ENCODE measurements at places on chromosomes 2 and 18.

GRCh38 chr18:35167332-35167731, 73.5 kb upstream of the ZNF397 start:
- DNase-seq, result no peak

GRCh38 chr2:75375646-75376582, 176.6 kb upstream of the TACR1 start:
- DNase-seq, result no peak

- peak; percentile 54 for DNase-seq
Observed at GRCh38 chr2:105369777-105370690, 28.8 kb downstream of the FHL2 start.

DNA sequence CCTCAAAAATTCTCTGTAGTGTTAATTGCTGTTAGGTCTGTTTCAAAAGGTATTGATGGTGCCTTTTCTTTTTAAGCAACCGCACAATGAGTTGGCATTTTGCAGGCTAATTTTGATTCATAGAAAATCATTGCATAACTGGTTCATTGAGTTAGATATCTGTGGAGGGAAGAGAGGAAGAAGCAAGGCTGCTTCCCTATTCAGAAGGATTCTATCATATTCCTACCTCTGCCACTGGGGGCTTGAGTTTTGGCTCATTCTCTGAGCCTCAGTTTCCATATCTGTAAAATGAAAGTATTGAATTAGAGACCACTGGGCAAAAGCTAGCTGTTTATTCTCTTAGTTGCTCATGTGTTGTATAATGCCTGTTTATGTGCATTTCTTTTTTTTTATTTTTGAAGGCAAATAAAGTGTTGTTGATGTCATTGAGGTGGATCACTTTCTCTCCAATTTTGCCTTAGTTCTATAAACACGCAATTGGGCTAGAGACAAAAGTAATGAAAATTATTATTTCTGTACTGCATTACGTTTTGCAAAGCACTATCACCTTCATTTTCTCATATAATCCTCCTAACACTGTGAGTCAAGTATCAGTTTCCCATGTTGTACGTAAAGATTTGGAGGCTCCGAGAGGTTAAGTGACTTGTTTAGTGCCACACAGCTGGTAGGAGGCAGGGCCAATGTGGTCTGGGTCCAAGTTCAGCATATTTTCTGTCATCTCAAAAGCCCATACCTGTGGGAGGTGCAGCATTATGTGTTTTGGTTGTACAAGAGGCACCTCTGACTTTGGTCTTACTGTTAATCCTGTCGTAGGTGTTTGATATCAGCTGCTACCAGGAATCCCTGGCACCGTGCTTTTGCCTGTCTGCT, 5.9 kb downstream of the TRIB2 start:
- no peak for DNase-seq

DNA sequence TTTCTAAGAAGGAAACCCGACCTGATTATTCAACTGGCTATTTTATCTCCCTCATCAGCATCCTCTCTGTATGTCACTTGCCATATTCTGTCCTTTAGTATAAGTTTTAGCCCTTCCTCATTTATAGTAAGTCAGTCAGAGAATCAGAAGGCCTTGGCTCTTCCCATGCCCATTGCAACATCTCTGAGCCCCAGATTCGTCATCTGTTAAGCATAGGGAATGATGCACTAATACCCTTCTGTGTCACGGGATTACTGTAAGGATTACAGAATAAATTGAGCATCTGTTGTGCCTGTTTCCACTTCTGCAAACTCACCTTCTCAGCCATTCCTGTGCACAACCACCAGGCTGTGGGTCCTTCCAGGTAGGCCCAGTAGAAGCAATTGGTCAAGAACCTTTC, 258.1 kb upstream of the RAB12 start:
- no peak for DNase-seq

DNA sequence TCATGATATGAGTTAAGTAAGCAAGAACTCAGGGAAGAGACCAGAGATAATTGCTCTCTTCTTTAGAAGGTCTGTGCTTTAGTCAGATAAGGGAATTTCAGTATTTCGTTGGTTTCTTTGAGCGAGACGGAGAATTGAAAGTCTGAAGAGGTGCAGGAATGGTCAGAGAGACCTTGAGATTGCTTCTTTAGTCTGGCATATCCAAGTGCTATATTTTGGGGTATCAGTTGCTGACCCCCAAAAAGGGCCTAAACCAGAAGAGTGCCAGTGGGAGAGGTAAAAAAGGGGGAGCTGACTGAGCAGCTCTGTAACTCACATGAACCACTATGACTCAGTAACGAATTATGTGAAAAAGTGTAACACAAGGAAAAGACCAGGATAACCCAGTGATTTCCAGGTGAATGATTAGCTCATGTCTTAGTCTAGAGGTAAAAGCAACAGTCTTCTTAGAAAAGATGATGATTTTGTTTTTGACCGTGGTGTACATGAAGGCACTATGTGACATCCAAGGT, 932.9 kb downstream of the TDRD15 start:
- DNase-seq, result no peak

GRCh38 chr2:132496555-132496954, 80.0 kb downstream of the GPR39 start:
- DNase-seq, result no peak

DNA sequence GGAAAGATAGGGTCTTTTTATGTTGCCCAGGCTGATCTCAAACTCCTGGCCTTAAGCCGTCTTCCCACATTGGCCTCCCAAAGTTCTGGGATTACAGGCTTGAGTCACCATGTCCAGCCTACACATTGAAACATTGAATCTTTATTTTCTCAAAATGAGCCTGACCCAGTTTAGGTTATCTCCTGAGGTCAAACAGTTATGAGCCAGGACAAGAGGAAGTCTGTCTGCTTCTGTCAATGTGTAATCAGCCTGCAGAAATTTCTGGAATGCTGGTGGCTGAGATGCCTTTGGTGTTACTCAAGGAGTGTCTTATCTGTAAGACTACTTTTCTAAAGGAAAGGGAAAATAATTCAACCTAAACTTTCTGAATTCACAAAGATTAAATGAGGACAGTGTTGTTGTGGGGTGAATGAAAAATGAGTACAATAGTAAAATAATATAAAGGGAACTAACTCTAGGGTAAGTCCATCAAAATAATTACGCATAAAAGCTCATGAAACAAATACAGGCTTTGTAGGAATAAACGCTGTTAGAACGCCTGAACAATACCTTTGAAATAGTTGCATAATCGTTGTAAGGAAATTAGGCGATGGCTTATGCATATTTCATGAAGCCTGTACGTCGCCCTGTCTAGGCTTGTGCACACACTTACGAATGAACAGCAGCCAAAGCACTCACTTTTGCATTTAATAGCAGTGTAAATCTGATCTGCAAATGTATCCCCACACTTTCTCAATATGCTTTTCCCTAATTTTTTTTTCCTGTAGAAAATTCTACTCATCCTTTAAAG, 260.8 kb downstream of the RDH14 start:
- DNase-seq, result no peak

DNA sequence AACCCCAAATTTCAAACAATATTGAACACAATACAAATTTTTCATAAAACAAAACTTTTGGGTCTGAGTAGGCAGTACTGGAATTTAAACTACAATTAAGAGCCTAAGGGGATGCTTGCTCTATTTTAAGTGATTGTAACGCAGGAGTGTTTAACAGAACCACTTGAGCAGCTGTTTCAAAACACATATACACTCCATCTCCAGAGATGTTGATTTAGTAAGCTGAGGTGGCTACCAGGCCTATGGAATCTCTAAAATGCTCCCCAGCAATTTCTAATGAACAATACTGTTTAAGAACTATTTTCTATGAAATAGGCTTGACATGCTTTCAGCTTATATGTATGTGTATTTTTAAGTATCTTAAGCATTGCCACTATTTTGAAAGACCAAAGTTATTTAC, 58.5 kb downstream of the SP3 start:
- DNase-seq, result no peak

DNA sequence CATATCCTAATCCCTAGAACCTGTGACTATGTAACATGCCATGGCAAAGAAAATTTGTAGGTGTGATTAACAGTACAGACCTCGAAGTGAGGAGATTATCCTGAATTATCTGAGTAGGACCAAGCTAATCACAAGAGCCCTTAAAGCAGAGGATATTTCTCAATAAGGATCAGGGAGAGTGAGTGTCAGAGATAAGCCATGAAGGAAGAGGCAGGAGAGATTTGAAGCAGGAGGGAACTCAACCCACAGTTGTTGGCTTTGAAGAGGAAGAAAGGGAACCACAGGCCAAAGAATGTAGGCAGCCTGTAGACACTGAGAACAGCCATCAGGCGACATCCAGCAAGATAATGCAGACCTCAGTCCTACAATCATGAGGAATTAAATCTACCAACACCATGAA, 229.3 kb downstream of the NBAS start:
- no peak for DNase-seq

- DNase-seq, result no peak
Observed at GRCh38 chr2:14516844-14517243, 115.7 kb upstream of the LRATD1 start.

- DNase-seq, result no peak
Observed at GRCh38 chr2:1868683-1869141, 124.4 kb upstream of the PXDN start.

- DNase-seq, result no peak
Observed at GRCh38 chr2:239695106-239695727, 294.4 kb upstream of the HDAC4 start.

DNA sequence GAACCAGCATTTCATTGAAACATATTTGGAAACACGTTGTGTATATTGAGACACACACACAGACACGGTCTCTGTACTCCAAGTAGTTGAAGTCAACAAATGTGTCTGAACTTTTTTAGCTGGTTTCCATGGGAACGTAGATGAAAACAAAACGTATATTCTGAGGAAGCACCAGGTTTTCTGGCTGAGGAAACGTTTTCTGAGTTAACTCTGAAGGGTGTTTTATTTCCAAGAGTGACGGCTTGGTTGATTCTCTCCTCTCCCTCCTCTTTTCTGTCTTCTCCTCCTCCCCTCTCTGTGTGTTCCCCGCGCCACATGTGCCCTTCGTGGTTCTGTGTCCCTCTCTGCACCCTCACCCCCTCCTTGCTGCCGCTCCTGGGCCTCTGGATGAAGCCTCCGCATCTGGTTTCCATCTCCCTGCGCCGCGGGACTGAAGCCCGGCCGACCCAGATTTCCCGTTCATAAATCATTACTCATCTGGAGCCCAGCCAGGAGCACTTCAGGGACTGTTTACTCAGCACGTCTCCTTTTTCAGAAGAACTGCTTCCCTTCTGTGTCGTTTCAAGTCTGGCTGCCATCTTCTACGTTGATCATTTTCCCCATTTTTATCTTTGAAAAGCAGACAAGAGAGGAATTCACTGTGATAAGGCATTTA, 122.7 kb downstream of the COL6A3 start:
- DNase-seq, result no peak

- no peak for DNase-seq
Observed at GRCh38 chr2:122707224-122707824, 951.9 kb downstream of the TSN start.

- DNase-seq, result no peak
Observed at GRCh38 chr2:228771774-228772173, 499.3 kb downstream of the PID1 start.

- no peak for DNase-seq
Observed at GRCh38 chr2:174334781-174335251, at the start of gene SP9. Gene SP9 (plus strand): TSS chr2:174334954. CDS start chr2:174335093, 139 bp downstream.

DNA sequence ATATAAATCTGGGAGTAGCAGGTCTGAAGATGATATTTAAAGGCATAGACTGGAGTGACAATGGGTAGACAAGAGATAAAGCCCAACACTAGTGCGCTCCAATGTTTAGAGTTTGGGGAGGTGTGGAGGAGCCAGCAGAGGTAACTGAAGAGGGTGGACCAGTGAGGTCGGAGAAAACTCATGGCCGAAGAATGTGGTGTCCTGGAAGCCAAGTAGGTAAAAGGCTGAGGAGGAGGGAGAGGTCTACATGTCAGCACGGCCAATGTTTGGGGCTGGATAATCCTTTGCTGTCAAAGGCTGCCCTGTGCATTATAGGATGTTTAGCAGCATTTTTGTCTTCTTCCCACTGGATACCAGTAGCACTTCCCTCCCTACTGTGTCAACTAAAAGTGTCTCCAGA, 78.8 kb upstream of the KCNE4 start:
- DNase-seq, result no peak

- no peak for DNase-seq
Observed at GRCh38 chr18:58863539-58864145, 1.0 kb upstream of the ZNF532 start.

GRCh38 chr2:175742367-175742766, 259.7 kb downstream of the LNPK start:
- no peak for DNase-seq

GRCh38 chr2:45782986-45783385, 131.5 kb downstream of the PRKCE start:
- DNase-seq, result no peak

- DNase-seq, result no peak
Observed at GRCh38 chr2:51628917-51629316, 597.0 kb upstream of the NRXN1 start.

GRCh38 chr18:12278741-12279682, 24.9 kb downstream of the CIDEA start:
- no peak for DNase-seq

- no peak for DNase-seq
Observed at GRCh38 chr2:61454383-61454782, 16.5 kb downstream of the USP34 start.

- no peak for DNase-seq
Observed at GRCh38 chr18:77111951-77112746, 20.4 kb downstream of the MBP start.

Data from activated CD8-positive, alpha-beta memory T cell treated with anti-CD3 and anti-CD28 coated beads for 48 hours (primary cell).